ENCODE measurements at places on chromosomes 2 and 18.

GRCh38 chr2:224004105-224004695 lies 34.9 kb downstream of the SERPINE2 start:
- DNase-seq: no peak

DNA sequence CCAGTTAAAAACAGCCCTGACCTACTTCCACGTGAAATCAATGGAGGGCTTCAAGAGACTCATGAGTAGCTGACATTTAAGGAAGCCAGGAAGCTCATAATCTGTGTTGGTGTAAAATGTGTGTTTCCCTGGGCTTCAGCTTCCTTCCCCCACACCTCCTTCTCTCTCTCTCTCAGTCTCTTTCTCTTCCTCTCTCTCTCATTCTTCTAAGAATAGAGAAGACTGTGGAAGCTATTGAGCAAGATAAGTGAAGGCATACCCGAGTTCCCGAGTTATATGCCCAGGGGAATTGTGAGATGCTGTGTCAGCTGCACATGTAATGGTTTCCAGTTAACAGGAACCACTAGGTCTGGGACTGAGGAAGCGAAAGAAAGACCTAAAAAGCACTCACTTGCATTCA lies 199.4 kb downstream of the NYAP2 start:
- DNase-seq: no peak

GRCh38 chr2:226800941-226801784 lies 1.5 kb upstream of the IRS1 start:
- DNase-seq: peak; percentile 37

GRCh38 chr2:19577723-19578122 lies 219.3 kb upstream of the OSR1 start:
- no peak for DNase-seq

- DNase-seq: no peak
Observed at GRCh38 chr18:47881042-47881441, 49.4 kb downstream of the SMAD2 start.

- no peak for DNase-seq
Observed at GRCh38 chr2:73217826-73218225, 3.8 kb downstream of the SMYD5 start.

DNA sequence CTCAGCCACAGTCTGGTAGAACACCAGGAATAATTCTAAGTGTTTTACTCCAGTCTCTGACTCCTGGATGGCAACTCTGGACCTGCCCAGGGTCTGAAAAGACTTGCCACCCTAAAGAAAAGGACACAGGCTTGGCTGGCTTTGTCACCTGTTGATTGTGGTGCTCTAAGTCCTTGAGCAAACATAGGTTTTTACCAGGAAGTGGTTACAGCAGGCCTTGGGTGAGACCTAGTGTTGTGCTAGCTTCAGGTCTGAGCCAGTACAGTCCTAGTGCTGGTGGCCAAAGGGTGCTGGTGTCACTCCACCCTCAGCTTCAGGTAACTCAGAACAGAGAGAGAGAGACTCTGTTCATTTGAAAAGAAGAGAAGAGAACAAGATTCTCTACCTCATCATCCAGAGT lies 1239.4 kb upstream of the CRIM1 start:
- no peak for DNase-seq

GRCh38 chr2:14930441-14930840 lies 297.9 kb downstream of the LRATD1 start:
- DNase-seq: no peak

- DNase-seq: no peak
Observed at GRCh38 chr2:43184339-43184895, 42.0 kb downstream of the ZFP36L2 start.

DNA sequence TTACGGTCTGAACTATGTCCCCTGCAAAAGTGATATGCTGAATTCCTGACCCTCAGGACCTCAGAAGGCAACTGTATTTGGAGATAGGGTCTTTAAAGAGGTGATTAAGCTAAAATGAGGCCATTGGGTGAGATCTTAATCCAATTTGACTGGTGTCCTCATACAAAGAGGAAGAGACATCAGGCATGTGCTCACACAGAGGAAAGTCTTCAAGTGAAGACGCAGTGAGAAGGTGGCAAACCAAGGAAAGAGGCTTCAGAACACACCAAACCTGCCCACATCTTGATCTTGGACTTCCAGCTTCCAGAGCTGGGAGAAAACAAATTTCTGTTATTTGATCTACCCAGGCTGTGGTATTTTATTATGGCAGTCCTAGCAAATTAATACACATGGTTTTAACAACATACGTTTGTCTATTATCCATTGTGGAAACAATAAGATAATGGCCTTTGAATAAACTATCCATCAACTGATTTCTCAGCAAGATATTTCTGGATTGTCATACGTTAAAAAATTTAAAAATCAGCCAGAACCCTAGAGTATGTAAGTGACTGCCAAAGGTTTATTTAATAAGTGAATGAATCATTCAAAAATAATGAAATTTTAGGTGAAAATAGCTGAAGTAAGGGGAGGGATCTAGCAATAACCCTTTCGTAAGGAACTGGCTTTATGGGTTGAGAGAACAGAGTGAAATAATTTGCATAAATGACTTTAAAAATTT lies 6.5 kb downstream of the WIPF1 start:
- no peak for DNase-seq

DNA sequence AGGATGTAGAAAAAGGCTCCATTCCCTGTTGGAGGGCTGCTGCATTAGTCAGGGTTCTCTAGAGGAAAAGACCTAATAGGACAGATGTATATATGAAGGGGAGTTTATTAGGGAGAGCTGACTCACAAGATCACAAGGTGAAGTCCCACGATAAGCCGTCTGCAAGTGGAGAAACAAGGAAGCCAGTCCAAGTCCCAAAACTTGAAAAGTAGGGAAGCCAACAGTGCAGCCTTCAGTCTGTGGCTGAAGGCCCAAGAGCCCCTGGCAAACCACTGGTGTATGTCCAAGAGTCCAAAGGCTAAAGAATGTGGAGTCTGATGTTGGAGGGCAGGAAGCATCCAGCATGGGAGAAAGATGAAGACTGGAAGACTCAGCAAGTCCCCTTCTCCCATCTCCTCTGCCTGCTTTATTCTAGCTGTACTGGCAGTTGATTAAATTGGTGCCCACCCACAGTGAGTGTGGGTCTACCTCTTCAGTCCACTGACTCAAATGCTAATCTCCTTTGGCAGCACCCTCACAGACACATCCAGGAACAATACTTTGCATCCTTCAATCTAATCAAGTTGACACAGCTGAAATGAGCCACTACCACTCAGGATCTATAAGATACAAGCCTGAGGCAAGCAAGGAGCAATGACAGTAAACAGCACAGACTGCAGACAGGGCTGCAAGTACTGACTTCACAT lies 30.0 kb upstream of the ATG16L1 start:
- no peak for DNase-seq

DNA sequence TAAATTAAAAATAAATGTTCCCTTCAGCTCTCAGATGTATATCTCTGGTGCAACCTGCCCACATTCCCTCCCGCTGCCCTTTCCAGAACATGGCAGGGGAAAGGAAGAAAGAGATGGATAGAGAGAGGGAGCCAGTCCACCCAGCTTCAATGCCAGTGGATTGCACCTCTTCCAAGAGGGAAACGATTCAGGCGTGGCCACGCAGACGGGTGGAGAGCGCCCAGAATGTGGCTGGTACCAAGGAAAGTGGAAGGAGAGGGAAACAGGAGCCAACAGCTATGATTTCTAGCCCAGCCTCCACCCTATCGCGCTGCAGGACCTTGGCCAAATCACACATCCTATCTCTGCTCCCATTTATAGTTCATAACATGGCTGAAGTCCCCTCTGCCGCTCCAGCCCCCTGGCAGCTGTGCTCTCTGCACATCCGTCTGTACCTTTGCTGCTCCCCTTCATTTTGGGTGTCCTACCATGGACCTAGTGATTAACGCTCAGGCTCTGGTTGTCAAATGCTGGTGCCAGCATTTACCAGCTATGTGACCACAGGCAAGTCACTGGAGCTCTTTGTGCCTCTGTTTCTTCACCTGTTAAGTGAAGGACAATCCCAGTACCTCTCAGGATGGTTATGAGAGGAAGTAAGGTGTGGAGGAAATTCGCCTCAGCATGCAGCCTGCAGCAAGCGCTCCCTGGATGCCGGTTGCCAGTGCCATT lies 66.5 kb downstream of the SFXN5 start:
- no peak for DNase-seq

DNA sequence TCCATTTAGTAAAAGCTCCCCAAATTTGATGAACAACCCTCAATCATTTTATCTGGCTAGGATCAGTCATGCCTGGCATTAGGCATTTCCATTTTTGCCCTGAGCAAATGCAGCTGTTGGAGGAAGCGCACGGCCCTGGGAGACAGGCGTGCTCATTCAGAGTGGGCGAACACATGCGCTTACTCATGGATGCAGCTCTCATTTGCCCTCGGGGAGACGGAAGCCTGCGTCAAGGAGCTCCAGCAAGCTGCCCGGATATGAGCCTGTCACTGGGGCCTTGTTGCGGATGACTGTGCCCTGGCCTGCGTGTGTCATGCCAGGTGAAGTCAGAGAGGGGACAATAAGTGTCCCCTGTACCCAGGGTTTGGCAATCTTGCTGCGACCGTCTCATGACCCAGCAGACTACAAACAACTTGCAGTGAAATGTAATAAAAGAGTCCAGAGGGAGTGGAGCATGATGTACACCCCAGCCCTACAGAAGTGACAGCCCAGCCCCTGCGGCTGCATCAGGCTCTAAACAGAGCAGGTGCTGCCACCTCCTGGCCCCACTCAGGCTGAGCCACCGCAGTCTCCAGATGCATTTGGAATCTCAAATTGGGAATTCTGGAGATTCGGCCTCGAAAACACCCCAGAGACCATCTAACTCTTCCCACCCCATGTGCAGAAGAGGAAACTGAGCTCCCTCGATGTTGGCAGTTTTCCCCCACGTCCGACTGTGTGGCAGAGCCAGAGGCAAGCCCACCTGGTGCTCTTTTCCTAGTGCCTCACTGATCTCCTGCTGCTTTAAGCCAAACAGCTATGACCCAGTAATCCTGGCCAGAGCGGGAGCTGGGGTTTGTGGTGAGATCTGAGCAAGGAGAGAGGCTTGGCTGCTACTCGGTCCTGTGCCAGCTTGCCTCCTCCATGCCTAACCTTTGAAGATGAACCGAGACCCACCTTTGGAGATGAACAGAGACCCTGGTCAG lies 105.0 kb upstream of the ALK start:
- peak; percentile 26 for DNase-seq

- DNase-seq: no peak
Observed at GRCh38 chr2:53170466-53170865, 597.1 kb upstream of the CHAC2 start.

GRCh38 chr18:55550471-55550870 lies 37.5 kb downstream of the TCF4 start:
- DNase-seq: no peak

- DNase-seq: peak; percentile 25
Observed at GRCh38 chr2:230793572-230794359, 71.0 kb upstream of the ITM2C start.

DNA sequence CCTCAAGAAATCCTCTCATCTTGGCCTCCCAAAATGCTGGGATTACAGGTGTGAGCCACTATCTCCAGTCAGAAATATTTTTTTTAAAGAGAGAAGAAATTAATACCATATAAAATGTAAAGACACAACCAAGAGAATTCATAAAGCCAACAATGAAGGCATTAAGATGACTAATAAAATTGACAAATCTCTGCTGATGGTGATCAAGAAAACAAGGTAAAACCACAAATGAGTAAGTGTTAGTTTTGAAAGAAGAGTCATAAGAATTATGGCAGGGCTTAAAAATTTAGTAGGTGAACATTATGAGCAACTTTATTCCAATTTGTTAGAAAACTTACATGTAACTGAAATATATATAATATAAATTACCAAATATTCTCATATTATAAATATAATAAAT lies 752.8 kb upstream of the CELF4 start:
- no peak for DNase-seq

DNA sequence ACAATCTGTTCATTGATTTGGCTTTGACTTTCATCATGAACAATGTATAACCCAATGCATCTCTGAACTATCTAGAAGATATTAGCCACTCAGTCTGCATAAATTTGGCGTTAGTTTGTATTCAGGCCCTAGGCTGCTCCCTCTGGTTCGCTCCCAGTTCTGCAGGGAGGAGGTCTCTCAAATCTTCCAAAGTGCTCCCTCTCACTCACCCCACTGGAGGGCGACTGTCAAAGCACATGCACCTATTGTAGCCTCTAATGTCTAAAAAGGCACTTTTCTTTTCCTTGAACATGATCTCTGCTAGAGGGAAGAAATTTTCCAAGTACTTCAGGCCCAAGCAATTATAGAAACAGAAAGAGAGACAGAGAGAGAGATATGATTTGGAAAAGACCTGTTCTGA lies 291.5 kb downstream of the TDRD15 start:
- no peak for DNase-seq

- no peak for DNase-seq
Observed at GRCh38 chr18:51442012-51442411, 244.5 kb upstream of the MEX3C start.

DNA sequence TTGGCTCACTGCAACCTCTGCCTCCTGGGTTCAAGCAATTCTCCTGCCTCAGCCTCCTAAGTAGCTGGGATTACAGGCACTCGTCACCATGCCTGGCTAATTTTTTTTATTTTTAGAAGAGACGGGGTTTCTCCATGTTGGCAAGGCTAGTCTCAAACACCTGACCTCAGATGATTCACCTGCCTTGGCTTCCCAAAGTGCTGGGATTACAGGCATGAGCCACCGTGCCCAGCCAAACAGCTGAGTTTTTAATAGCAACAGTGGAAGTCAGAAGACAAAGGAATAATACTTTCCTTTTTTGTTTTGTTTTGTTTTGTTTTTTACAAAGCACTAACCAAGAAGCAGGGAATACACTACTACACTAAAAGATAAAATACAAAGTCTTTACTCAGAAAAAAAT lies 16.9 kb downstream of the GPR75 start:
- DNase-seq: no peak

- DNase-seq: no peak
Observed at GRCh38 chr2:159561786-159562185, 54.6 kb downstream of the BAZ2B start.

- no peak for DNase-seq
Observed at GRCh38 chr18:59063912-59064311, 75.8 kb upstream of the SEC11C start.

GRCh38 chr2:105538840-105539239 lies 140.0 kb upstream of the FHL2 start:
- no peak for DNase-seq

DNA sequence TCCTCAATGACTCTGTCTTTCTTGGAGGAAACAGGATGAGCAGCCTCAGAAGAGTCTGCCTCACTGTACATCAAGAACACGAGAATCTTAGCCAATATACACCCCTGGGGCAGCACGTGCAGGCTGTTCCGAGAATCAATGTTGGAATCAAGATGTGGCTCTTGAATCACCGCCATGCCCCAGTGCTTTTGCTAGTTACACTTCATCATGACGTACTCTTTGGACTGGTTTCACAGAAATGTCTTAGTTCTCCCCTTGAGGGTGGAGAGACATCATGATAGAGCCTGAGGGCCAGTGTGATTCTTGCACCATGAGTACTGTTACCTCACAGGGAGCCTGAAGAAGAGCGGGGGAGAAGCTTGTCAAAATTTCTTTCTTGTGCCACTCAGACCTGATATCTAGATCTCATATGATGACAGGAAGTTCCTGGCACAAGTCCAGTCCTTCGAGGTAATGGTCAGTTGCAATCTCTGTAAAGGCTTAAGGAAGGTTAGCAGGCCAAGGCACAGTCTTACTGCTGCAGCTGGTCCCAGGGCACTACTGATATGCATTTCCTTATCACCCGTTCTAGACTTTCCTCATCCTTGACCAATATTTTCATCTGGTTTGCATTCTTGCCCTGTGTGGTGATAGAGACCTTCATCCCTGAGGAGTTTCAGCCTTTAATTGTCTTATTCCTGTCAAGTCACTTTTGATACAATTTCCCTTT lies 28.2 kb upstream of the STAT4 start:
- peak; percentile 67 for DNase-seq

GRCh38 chr2:240519396-240520129 lies 38.2 kb downstream of the ANKMY1 start:
- DNase-seq: no peak

Data from tibial nerve (tissue), 4 donors.